Fibroblast of skin of abdomen (primary cell): ENCODE measurements at places on chromosomes 7 and 10.
A peak's percentile ranks its signal among the peaks of the same experiment; 100 is the strongest.

- no peak for DNase-seq
Measured at GRCh38 chr10:132497063-132497680, 40.4 kb upstream of the INPP5A start.

DNA sequence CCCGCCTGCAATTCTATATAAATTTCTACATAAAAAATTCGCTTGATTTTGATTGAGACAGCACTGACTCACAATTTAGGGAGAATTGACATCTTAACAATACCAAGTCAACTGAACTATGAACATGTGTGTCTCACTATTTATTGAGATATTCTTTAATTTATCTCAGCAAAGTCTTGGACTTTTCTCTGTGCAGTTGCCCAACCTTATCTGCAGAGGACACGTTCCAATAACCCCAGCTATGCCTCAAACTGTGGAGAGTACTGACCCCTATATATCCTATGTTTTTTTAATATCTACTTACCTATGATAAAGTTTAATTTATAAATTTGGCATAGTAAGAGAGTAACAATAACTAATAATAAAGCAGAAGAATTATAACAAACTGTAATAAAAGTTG lies 69.4 kb upstream of the PIP4K2A start:
- DNase-seq, result no peak

GRCh38 chr7:136399385-136399784 lies 422.2 kb upstream of the MTPN start:
- no peak for DNase-seq

DNA sequence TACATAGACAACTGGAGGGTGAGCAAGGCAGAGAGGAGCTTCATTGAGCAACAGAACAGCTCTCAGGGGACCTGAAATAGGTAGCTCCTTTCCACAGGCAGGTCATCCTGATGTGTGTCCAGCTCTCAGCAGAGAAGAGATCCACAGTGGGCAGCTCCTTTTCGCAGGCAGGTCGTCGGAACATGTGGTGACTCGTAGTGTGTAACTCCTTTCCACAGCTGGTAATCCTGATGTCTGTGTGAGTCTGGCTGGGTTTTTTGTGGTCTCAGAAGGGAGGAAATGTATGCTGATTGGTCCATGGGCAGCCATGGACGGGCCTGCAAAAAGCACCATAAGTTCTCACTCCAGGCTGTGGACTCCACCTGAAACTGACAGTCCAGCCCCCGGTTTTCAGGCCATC lies 24.4 kb upstream of the TES start:
- peak; percentile 45 for DNase-seq

DNA sequence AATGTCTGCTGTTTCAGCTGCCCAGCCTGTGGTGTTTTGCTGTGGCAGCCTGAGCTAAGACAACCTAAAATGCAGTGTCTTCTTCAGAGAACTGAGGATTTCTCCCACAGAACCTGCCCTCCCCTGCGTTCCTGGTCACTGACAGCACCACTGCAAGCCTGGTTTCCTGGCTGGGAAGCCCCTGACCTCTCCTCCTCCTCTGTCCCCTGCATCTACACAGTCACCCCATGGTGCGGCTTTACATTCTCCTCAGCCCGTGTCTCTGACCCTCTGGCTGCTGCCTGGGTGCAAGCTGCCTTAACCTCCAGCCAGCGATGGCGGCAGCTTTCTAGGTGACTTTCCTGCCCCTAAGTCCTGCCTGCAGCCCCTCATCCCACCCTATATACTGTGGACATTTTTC lies 337.3 kb upstream of the ZNF32 start:
- DNase-seq, result no peak

DNA sequence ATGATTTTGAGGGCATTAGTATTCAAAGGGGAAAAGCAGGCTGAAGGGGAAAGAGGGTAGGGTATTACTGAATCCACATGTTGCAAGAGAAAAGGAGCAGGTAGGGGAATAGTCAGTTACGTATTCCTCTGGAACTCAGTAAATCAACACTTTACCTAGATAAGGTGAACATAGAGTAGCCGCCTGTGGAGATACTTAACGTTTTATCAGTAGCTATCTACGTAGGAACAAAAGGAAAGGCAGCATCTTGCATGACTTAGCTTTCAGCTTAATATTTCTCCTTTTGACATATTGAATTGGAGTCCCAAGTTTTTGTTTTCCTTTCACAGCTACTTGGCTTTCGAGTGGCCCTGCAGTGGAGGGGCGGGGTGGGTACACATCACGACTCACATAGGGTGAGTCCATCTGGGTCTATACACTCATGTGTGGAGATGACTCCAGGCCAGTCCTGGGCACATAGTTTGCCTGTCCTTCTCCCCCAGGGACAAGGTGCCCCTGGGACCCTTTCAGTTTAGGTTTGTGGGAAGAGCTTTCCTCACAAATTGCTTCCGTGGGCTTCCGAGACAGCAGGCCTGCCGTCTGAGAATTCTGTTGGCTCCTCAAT lies 48.1 kb downstream of the CCNY start:
- no peak for DNase-seq

DNA sequence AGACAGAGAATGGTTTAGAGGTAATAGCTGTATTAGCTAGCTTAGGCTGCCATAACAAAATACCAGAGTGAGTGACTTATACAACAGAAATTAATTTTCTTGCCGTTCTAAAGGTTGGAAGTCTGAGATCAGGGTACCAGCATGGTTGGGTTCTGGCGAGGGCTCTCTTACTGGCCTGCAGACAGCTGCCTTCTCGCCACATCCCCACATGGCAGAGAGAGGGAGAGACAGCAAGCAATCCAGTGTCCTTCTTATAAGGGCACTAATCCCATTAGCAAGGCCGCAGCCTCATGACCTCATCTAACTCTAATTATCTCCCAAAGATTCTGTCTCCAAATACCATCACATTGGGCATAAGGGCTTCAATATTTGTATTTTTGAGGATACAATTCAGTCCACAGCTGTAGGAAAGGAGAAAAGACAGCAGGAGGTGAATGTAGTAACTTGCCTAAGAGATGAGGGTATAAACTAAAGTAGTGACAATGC lies 3.6 kb upstream of the STAM start:
- DNase-seq, result no peak

- DNase-seq, result peak; percentile 74
Measured at GRCh38 chr7:73703757-73704639, 15.5 kb downstream of the STX1A start.

DNA sequence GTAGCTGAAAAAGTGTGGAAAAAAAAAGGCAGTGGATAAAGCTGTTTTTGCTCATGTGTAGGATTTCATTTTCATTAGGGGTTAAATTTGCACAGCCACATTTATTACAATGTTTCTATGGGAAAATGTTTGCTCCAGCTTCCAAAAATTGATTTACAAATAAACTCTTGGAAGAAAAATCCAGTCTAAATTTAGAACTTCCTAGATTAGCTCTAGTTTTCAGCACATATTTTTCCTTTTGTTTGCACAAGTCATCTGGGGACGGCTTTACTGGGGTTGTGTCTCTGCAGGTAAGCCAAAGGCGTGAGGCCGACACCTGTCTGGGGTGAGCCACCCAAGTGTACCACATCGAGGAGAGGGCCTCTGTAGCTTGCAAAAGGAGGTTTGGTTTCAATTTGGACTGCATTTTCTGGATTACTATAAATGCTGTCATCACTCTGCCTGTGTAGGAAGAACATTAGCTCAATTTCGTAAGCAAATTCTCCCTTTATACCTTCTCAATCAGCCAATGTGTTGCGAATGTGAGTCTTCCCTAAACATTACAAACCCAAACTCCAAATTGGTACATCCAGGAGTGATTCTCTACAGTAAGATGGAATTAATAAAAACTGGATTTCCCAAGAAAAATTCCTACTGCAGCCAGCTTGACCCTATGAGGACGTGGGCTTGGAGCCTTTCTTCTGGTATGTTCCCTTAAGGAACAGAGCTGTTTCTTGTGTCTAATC lies 89.5 kb upstream of the ZNF438 start:
- DNase-seq, result peak; percentile 69

DNA sequence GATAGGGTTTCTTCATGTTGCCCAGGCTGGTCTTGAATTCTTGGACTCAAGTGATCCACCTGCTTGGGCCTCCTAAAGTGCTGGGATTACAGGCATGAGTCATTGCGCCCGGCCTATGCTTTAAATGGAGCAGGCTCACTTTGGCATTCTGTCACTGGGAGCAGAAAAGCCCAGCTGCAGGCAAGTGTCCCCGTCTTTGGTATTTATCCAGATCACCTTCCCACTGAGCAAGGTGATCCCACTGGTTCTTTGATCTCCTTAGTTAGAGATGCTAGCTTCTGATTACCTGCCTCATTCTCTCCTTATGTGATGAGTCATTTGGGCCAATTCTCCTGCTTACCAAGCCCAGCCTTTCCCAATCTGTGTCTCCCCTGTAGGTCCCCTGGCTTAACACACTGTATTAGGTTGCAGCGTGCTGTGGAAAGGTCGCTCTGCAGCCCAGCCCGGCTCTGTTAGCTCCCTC lies 39.3 kb downstream of the SPDYE5 start:
- DNase-seq, result no peak

GRCh38 chr7:76333511-76334101 lies 25.2 kb downstream of the YWHAG start:
- no peak for DNase-seq

DNA sequence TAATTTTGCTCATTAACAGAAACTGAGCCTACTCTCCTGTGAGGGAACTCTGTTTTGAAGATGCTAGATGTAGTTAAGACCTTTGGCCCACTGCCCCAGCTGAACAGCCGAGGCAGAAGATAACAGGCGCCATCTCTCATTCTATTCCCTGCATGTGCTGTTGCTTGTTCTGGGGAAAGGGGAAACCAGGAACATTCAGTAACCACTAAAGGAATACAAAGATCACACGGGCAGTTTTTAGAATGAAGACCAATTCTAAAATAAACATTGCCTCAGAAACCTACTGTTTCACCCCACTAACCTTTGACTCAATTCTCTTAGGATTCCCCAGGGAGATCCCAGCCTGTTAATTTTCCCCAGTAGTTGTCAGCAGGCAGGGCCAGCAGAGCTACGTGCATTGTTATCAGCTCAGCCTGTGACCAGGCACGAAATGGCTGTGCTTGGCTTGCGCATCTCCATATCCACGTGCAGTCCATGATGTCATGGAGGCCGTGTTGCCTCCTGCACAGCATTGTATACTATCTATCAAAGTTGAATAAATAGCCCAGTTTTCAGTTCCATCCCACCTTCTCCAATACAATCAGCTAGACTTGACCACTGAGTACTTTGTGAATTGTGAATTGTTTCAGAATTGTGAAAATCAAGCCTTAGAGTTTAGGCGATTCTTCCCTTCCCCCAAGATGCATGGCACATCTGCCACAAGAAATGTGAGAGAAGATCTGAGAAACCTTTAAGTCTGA lies 36.0 kb downstream of the ANK3 start:
- DNase-seq, result no peak

DNA sequence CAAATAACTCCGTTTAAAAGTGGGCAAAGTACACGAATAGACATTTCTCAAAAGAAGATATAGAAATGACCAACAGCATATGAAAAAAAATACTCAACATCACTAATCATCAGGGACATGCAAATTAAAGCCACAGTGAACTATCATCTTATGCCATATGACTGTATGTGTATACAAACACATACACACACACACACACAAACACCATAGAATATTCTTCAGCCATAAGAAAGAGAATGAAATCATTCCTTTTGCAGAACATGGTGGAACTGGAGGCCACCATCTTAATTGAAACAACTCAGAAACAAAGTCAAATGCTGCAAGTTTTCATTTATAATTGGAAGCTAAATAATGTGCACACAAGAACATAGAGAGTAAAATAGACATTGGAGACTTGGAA lies 1019.4 kb downstream of the KCNMA1 start:
- DNase-seq, result no peak

GRCh38 chr7:93228302-93228701 lies 2.0 kb upstream of the HEPACAM2 start:
- DNase-seq, result peak; percentile 44

- no peak for DNase-seq
Measured at GRCh38 chr10:127550861-127551260, 1.8 kb downstream of the NPS start.

DNA sequence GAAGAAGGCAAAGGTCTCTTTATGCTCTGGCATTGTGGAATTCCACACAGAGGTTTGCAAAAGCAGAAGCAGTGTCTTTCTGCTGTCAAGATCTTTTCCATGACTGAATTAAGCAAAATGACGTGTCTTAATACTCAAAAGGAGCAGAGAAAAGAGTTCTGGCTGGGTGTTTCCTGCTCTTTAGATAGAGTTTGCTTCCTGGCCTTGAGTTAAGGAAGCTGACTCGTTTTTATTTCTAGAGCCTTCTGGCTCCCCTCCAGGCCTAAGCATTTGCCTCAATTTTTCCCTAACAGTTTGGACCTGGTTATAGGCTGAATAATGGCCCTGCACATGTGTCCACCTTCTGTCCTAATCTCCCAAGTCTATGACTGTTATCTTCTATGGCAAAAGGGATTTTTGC lies 21.6 kb downstream of the TAS2R41 start:
- peak; percentile 42 for DNase-seq

DNA sequence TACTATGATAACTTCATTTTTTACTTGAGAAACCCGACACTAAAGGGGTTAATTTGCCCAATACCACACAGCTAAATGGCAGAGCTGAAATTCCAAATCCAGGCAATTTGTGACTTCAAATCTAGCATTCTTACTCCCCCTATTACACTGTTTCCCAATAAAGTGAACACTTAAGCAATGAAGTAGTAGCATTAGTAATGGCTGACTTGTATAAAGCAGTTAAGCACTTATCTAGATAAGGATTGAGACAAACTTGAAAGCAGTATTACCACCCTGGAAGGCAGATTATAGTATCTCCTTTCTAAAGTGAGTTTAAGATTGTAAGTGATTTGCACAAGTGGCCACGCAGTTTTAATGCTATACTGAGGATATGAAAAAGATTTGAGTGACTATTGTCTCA lies 39.3 kb downstream of the WASL start:
- no peak for DNase-seq

DNA sequence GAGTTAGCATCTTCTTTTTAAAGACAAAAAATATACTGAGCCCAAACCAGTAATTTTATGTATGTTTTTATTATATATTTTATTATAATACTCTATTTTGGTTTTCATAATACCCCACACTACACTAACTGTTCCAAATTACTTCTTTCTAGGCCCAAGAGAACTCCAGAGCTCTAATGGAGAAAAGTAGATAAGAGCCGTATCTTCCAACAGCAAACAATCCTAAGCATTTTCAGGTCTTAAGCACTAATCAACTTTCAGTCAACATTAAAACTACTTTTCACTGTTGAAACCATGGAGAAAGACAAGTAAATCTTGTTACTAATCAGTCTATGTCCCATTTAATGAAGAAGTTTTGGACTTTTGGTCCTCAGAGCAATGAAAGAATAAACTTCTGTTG lies 55.1 kb downstream of the JMJD1C start:
- DNase-seq, result no peak

- no peak for DNase-seq
Measured at GRCh38 chr7:29304756-29305155, 110.2 kb downstream of the CHN2 start.

GRCh38 chr7:120876922-120877321 lies 19.0 kb upstream of the TSPAN12 start:
- no peak for DNase-seq

GRCh38 chr7:105212212-105212611 lies 176.5 kb downstream of the SRPK2 start:
- no peak for DNase-seq

GRCh38 chr7:131325179-131325840 lies 2.4 kb upstream of the MKLN1 start:
- DNase-seq, result no peak
